ENCODE measurements at places on chromosomes 11 and 22.

- no peak for DNase-seq
These were observed 133.3 kb downstream of the ST3GAL4 start for GRCh38 chr11:126488591-126489370.

- DNase-seq, result peak; percentile 61
These were observed 182.9 kb upstream of the NCAM1 start for GRCh38 chr11:112778091-112778876.

- no peak for DNase-seq
These were observed 203.7 kb downstream of the ARHGAP42 start for GRCh38 chr11:100890789-100891188.

DNA sequence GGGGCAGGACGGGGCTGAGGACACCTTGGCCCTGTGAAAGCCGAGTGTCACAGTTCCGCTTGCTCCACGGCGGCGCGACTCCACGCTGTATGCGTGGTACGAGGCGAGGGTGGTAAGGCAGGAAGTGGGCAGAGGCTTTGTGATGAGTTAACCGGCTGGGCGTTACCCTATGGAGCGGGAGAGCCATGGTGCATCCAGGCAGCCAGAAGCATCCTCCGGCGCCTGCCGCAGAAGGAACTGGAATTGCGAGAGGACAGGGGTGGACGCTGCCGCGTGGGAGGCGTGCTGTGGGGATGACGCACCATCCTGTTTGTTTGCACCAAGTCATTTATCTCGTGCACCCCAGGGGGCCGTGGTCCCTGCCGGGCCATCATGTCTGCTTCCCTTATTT lies 643.9 kb downstream of the BRD1 start:
- no peak for DNase-seq

DNA sequence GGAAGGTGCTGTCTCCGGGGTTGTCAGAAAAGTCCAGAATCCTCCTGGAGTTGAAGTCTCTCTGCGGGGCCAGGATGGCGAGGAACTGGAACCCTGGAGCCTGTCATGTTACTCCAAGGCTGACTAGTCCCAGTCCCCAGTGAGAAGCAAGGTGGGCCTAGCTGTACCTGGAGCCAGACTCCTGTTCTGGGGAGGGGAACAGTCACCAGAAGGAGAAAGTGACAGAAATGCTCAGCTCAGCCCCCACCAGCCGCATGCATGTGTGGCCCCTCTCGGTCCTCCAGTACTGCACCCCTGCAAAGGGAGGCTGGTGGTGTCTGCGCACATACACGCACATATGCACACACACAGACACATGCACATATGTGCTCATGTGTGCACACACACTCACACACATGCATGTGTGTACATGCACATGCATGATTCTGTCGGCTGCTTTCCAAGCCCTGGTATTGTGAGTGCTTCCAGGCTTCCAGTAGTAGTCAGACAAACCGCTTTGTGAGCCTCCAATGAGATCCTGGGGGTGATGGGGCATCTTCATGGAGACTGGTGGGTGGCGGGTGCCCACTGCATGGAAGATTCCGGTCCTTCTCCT lies 54.3 kb downstream of the RTL6 start:
- DNase-seq, result no peak

DNA sequence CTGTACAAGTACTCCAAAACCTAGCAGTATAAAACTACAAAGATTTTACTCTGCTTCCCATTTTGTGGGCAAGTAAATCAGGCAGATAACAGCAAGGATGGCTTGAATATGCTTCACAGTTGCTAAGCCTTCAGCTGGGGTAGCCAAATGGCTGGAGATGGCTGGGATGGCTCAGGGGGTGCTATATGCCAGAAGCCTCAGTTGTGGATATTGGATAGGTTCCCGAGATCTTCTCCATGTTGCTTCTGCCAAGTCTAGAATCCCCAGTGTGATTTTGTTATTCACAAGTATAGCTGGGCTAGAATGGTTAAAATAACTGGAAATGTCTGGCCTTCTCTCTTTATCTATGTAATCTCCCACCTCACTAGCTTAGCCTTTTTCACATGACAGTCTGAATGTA lies 472.3 kb upstream of the ARHGAP42 start:
- DNase-seq, result no peak

- DNase-seq, result no peak
These were observed 53.4 kb upstream of the EMID1 start for GRCh38 chr22:29152045-29152953.

- DNase-seq, result no peak
These were observed 2.9 kb upstream of the OR51V1 start for GRCh38 chr11:5203366-5203765.

DNA sequence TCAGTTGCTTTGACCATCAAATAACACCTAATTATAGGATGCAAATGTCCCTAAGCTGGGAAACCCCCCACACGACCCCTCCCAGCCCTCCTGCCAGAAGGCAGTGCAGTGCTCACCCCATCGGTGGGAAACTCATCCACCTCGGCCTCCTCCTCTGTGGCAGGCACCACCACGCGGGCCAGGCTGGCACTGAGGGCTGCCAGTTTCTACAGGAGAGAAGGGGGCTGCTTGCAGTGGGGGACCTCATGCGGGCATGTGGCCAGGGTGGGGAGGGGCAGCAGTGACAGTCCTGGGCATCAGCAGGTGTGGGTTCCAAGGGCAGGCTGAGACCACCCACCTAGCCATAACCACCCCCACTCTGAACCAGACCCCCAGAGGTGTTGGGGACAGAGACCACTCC lies 6.4 kb upstream of the GAL3ST1 start:
- DNase-seq, result no peak

GRCh38 chr11:94595076-94595475 lies 27.9 kb downstream of the PIWIL4 start:
- DNase-seq, result no peak

DNA sequence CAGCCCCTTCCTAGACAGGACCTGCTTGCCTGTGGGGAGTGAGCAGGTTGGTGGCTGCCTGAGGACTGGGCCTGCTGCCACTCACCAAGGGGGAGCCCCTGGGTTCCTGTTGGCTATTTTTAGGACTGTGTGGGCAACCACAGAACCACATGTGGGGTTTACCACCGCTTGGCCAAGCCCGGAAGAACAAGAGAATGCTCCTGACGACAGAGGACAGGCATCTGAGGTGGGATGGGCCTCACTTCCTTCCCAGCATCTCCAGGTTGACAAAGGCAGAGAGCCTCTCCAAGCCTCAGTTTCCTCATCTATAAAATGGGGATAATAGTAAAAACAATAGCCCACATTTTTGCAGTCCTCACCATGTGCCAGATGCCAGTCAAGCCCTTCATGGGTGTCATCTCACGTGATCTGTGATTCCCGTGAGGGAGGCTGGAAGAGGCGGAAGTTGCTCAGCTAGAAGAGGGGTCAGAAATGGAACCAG lies 43.6 kb downstream of the LRRC32 start:
- no peak for DNase-seq

DNA sequence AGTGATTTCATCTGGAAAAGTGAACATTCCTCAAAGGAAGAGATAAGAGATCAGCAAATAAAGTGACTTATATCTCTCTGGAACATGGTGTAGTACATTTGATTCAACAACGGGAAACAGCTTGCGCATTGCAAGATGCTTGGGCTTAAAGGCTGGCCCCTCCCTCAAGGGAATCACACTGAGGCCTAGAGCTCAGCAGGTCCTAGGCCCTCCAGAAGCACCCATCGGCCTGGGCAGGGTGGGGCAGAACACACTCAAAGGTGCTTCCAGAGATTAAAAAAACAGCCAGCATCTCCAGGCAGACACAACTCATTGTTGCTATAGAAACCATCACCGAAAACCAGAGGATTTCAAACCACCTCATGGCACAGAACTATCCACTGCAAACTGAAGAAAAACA lies 69.0 kb upstream of the ARFGAP3 start:
- DNase-seq, result no peak

Data from BE2C (cell line).